ENCODE measurements at places on chromosomes 1 and 21. TPM values are rescaled to one million over a fixed set of nuclear protein-coding genes. Genes with fewer than 3 reads are reported as not detected.

HCRTR1 gene
- total RNA-seq, result not detected

SPRR4 gene
- not detected for total RNA-seq

SRM gene
- 65.0 TPM for total RNA-seq

CRABP2 gene
- total RNA-seq, result 1.7 TPM

PIAS3 gene
- 25.6 TPM for total RNA-seq

CACHD1 gene
- total RNA-seq, result 4.2 TPM

PCBP3 gene
- 0.86 TPM for total RNA-seq

SEC16B gene
- 2.0 TPM for total RNA-seq

MANEAL gene
- total RNA-seq, result 0.57 TPM

REN gene
- 0.29 TPM for total RNA-seq

SPATA21 gene
- not detected for total RNA-seq

CYP4B1 gene
- total RNA-seq, result not detected

GPR52 gene
- total RNA-seq, result 3.1 TPM

PRAMEF9 gene
- not detected for total RNA-seq

WARS2 gene
- 23.8 TPM for total RNA-seq

PLA2G2D gene
- total RNA-seq, result not detected

LEPR gene
- total RNA-seq, result 54.3 TPM

HMCN1 gene
- total RNA-seq, result 5.5 TPM

AMY2B gene
- total RNA-seq, result 1.9 TPM

PRDM15 gene
- 7.2 TPM for total RNA-seq

NES gene
- 69.7 TPM for total RNA-seq

PLA2G2F gene
- total RNA-seq, result not detected

SMAP2 gene
- 15.5 TPM for total RNA-seq

S100A9 gene
- not detected for total RNA-seq

PTGS2 gene
- total RNA-seq, result 113 TPM

HTR1D gene
- 4.0 TPM for total RNA-seq

ALDH9A1 gene
- 86.2 TPM for total RNA-seq

RFX5 gene
- total RNA-seq, result 34.2 TPM

HEYL gene
- 0.57 TPM for total RNA-seq

RNF186 gene
- not detected for total RNA-seq

SH2D1B gene
- not detected for total RNA-seq

CNN3 gene
- 439 TPM for total RNA-seq

C8A gene
- total RNA-seq, result not detected

CIART gene
- total RNA-seq, result 3.4 TPM

ILDR2 gene
- total RNA-seq, result 0.14 TPM

SNX7 gene
- total RNA-seq, result 22.5 TPM

MXRA8 gene
- 367 TPM for total RNA-seq

CGN gene
- 0.72 TPM for total RNA-seq

C1QTNF12 gene
- total RNA-seq, result 0.44 TPM

GPA33 gene
- not detected for total RNA-seq

TNN gene
- not detected for total RNA-seq

GPR25 gene
- not detected for total RNA-seq

OR2L13 gene
- total RNA-seq, result not detected

LCE3D gene
- total RNA-seq, result not detected

ALX3 gene
- not detected for total RNA-seq

LCE1E gene
- not detected for total RNA-seq

NBPF10 gene
- 0.86 TPM for total RNA-seq

Measured in placental pericyte (primary cell).